ENCODE measurements at places on chromosomes 1 and 21.

DNA sequence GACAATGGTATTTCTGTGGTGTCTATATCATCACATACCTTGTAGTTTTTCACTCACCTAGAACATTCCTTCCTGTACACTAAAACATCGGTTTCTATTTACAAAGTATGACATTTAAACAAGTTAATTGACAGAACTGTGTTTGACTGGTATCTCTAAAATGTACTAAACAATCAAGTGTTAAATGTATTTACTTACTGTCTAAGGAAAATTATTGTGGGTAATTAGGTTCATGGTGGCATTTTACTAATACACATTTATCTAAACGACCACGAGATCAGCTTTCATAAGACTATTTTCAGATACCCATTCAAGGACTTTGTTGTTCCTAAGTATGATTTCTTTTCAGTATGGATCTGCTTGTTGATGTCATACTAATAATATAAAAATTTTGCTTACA, 115.2 kb downstream of the ADGRL2 start:
- DNase-seq: no peak

DNA sequence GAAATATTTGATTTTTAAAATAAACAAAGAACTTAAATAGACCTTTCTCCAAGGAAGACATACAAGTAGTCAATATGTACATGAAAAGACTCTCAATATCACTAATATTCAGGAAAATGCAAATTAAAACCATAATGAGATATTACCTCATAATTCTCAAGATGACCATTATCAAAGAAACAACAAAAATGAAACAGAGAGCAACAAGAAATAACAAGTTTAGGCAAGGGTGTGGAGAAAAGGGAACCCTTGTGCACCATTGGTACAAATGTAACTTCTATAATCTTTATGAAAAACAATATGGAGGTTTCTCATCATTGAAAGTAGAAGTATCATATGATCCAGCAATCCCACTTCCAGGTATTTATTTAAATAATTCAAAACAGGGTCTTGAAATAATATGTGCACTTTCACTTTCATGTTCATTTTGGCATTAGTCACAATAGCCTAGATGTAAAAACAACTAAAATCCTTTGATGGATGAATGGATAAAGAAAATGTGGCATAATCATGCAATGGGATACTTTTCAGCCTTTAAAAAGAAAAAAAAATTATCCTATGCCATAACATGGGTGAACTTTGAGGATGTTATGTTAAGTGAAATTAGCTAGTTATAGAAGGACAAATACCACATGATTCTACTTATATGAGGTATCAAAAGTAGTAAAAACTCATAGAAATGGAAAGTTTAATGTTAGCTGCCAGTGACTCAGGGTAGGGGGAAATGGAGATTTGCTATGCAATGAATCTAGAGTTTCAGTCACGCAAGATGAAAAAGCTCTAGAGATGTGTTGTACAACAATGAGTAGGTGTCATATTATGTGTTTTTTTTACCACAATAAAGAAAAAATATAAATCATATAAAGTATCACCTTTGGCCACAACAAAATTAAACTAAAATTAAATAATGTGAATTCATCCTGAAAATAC, 114.5 kb upstream of the LYPLAL1 start:
- no peak for DNase-seq

- DNase-seq: no peak
Measured at GRCh38 chr21:38211321-38211720, 45.5 kb upstream of the KCNJ15 start.

- DNase-seq: no peak
Measured at GRCh38 chr1:186633116-186633515, 47.1 kb downstream of the PTGS2 start.

DNA sequence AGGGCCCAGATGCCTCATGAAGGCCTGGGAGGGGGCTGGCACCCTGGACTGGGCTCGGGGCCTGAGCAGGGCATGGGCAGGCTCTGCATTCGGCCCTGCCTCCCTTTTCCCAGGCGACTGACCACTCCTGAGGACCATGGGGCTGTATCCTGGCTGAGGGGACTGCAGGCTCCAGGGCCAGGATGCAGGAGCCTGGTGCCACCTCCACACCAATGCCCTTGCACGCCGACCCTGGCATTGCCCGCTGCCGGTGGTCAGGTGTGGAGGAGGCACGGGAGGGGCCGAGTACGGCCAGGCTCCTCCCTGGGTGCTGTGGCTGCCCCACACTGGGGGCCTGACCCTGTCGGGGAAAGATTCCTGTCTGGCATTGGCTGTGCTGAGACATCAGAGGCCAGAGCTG, 128.9 kb downstream of the SIK1 start:
- no peak for DNase-seq

DNA sequence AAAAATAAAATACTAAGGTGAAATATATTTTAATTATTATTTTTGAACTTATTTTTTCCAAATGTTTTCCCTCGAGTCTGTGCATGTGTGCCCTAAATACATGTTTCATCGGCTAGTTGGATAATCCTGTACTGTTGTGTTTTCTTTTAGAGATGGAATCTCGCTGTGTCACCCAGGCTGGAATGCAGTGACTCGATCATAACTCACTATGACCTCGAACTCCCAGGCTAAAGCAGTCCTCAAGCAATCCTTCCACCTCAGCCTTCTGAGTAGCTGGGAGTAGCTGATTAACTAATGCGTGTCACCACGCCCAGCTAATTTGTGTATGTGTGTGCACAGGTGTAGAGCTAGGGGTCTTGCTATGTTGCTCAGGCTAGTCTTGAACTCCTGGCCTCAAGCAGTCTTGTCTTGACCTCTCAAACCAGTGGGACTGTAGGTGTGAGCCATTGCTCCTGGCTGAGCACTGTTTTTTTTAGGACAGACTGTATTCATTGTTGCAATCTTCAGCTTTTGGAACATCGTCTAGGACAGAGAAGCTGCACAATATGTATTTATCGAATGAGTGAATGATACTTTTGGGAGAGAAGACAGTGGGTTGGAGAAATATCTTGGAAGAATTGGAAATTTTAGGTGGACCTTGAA, 4.8 kb upstream of the TMCO1 start:
- peak; percentile 90 for DNase-seq

DNA sequence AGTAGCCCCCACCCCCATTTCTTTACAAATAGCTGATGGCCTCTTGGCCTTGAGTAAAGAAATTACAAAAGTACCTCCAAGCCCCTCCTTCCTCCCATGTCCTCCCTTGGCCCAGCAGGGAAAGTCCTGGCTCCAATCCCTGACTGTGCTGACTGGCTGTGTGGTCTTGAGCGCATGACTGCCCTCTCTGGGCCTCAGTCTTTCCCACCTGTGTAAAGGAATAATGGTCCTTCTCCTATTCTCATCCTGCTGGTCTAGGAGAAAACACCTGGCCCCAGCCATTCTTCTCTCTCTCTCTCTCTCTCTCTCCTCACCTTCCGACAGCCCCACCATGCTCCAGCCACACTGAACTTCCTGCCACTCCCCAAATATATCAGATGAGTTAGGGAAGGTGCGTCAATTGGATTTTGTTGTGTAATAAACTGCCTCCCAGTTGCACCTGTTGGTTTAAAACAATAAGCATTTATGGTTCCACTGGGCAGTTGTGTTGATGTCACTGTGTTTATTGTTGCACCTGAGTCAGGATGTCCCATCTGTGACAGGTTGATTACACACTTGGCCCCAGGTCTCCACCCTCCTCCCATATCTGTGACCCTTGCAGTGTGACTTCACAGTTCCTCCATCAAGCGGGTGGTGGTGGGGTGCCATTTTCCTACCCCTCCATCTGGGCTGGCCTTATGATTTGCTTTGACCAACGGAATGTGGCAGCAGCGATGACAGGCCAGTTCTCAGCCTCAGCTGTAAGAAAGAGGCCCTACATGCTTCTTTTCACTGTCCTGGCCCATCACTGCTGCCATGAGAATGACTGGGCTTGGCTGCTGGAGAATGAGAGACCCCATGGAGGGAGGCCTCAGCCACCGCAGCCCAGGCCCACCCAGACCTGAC, 22.3 kb upstream of the LRP8 start:
- DNase-seq: no peak

- no peak for DNase-seq
Measured at GRCh38 chr1:43669878-43670277, 19.9 kb downstream of the KDM4A start.

DNA sequence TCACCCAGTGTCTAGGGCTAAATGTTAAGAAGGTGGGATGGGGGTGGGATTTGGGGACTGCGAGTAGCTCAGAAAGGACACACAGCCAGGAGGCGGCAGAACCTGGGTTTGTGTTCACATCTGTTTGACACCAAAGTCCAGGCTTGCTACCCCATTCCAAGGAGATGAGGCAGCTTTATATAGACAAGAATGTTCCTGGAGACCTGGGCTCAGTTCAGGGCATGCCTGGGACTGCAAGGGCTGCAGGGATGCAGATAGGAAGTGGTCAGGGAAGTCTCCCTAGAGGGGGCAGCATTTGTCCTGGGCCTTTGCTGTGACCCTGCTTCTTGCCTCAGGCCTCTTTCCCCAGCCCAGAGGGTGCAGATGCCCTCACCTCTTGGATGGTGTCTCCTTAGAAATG, 16.3 kb downstream of the PADI3 start:
- DNase-seq: no peak

- no peak for DNase-seq
Measured at GRCh38 chr1:213977486-213977842, 10.3 kb upstream of the PROX1 start.

DNA sequence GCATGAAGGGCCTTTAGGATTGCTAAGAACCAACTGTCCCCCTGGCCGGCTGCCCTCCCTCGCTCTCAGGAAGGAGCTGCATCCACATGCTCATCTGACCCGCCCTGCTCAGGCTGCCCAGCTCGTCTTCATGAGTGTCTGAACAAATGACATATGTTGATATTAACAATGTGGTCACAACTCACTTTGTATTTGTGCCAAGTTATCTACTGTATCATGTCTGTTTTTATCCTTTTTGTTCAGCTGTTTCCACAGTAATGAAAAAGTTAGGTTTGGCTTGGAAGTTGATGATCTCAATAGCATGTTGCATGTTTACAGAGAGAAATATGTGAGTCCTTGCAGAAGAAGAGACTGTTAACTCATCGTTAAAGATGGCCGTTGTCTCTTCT, 75.1 kb downstream of the PHTF1 start:
- DNase-seq: peak; percentile 68

- no peak for DNase-seq
Measured at GRCh38 chr1:125065821-125066180, 3881.0 kb downstream of the SRGAP2C start.

- DNase-seq: peak; percentile 59
Measured at GRCh38 chr1:15786581-15786980, 20.9 kb downstream of the UQCRHL start.

DNA sequence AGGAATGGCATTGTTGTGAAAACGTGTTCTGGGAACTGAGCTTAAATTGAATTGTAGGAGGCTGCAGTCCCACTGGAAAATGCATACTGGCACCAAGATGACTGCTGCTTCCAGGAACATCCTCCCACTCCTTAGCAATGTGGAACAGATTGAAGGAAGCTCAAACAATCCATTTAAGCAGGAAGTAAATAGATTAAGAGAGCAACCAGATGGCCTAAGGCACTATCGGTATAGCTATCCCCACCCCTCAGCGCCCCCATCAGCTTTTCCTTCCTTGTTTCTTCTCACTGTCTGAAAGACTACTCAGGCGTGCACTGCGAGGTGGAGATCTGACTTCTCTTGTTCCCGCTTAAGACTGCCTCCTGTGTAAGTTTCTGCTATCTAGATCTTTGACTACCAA, 4.0 kb upstream of the IFI16 start:
- peak; percentile 39 for DNase-seq

DNA sequence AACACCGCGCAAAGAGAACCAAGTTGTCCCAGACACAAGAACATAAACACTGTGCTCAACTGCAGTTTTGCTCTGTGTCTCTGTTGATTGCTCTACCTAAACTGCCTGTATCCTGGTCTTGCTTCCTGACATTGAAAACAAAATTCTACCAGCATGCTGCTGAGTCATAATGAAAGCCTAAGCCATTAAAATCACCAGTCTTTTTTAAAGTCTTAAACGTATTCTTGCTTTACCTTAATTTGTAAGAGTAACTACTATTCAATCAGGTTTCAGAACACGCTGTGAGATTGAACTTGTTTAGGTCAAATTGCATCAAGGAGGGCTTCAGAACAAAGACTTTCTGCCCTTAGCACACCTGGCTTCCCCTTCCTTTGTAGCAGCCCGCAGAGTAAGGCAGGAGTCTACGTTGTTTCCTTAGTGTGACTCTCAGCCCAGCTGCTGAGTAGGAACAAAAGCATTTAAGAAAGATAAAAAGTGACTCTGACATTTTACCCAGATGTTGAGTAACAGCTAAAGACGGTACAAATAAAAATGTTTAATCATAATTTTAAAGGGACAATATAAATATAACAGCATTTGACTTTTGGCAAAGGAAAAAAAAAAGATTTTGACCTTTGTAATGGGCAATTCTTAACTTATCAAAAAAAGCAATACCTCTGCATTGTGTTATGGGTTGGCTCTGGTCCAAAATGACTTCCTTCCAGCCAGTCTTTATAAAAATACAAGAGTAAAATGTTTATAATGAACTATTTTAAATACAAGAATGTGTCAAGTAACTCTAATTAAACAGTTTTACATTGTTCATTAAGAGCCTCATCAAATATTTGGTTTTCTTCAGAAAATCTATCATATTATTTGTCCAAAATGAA, 186.9 kb upstream of the ADGRL4 start:
- peak; percentile 65 for DNase-seq

DNA sequence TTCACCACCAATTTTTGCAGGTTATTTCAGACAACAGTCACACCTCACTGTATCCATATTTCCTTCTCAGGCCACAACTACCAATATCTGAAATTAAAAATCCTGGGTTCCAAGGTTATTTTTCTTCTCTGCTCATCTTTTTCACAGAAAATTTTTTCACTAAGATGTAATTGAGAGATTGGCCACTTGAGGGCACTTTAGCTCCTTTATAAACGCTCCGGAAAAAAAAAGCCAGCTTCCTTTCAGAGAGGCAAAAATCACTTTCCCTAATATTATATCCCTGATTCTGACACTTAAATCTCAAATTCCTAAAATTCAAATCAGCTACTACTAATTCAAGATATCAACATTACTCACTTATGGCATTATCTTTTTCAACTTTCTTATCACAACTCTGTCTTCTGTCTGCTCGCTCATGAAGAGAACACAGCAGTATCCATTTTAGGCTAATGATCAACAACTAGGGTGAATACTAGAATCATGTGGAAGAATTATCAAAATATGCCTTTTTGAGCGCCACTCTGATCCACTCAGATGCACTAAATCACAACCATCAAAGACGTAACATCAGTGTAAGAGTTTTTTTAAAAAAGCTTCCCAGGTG, 101.4 kb upstream of the RGS1 start:
- DNase-seq: no peak

DNA sequence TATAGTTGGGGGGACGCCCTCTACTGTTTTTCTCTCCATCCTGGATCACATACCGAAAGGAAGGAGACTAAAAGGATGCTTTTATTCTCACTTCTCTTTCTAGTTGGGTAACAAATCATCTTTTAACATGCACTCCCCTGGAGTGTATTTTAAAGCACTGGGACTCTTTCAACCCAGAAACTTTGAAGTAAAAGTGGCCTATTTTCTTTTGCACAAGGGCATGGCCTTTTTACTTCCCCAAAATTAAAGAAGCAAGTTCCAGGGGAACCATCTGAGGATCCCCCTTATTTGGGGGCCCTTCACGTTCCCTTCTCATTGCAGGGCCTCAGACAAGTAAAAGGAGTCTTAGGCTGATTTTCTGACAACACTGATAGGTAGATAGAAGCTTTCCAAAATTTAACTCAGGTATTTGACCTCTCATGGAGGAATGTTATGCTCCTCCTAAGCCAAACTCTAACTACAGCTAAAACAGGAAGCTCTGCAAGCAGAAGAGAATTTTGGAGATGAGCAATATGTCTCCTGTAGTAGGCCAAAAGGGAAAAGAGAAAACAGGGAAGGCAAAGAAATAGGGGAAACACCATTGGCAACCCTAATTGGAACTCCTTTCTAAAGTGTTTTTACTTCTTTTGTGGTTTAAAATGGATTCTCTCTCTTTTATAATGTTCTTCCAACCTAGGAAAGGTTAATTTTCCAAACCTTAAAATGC, 8.9 kb upstream of the CD46 start:
- DNase-seq: no peak

Data from foreskin fibroblast (primary cell).